ENCODE measurements at places on chromosomes 2 and 18.

DNA sequence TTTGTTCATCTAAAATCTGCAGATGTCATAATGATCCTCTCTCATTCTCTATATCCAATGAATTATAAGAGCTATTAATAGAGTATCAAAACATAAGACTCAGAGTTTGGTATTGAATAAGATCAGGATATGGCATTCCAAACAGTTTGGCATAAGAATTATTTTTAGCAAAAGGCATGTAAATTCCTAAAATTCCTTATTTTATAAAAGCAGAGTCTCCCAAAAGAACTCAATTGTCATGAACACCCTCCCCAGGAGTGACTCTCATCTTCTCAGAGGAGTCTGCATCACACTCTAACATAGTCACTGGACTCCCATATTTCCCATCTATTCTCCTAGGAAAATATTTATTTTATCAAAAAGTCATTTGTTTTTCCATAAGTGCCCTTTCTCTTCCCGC lies 1710.2 kb upstream of the SLC39A10 start:
- DNase-seq = no peak

DNA sequence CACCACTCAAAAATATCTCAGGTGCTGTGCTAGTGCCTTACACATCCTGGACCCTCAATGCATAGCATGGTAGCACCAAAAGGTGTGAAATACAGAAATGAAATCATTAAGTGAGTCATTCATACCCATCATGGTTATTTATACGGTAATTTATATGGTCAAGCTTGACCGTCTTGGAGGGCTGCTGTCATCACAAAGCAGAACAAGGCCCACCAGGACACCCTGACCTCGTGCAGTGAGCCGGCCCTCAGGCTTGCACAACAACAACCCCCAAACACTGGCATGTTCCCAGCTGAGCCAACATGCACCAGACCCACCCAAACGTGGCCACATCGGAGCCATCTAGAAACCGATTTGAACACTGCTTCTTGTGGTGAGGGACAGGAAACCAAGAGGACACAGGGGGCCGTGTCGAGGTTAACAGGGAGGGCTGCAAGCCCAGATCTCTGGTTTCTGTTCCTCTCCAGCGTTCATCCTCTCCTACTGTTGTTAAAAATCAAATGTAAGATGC lies 378.5 kb upstream of the ID2 start:
- peak; percentile 85 for DNase-seq

- DNase-seq = no peak
Measured at GRCh38 chr18:59267503-59268126, 5.6 kb downstream of the RAX start.

DNA sequence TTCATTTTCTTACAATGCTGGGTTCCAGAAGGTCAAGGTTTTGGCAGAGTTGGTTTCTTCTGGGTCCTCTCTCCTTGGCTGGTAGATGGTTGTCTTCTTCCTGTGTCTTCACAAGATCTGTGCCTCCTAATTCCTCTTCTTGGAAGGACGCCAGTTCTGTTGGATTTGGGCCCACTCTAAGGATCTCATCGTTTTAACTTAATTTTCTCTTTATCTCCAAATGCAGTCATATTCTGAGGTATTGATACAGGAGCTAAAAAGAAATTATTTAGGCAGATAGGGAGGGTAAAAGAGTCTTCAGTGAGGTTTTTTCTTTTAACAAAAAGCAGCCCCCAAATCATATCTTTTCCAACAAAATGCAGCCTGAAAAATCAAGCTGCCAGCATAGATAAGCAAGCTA lies 998.4 kb downstream of the SOCS6 start:
- DNase-seq = no peak

DNA sequence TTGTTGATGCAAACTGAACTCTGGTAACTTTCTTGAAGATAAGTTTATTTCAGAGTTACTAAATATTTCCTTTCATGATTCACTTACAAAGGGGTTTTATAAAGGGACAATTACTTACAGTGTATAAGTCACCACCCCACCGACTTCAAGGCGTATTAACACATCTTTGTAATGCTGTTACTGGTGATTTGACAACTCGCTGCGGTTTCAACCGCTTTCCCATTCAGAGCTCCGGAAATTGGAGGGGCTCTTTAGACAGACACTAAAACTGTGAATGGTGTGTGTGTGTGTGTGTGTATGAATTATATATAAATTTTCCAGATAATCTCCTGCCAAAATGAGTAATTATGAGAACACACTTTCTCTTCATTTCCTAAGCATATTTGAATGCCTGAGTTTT lies 4.9 kb downstream of the TM4SF20 start:
- no peak for DNase-seq

DNA sequence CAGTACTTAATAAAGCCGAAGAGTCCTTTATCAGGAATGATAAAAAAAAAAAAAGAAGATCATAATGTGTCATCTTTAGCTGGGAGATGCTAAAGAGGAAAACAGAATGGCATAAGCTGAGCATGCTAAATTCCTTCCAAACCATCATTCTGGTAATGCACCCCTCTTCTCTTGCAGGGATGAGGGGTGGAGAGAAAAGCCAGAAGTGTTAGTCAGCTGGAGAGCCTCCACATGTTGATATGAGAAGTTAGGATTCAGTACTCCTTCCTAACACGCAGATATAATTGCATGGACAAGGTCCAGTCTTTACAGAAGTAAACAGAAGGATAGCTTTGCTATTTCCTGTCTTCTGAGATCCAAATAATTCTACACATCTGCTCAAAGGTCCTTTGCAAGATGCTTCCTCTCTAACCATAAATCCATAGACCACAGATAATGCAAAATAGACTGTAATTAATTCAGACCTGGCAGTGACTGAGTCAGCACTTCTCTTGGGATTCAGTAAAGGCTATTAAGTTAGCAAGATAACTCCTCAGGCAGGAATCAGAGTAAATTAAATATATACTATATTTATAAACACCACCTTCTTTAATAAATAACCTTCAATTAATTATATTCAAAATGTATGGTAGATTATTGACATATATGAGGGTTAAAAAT lies 930.0 kb upstream of the KLHL29 start:
- no peak for DNase-seq

DNA sequence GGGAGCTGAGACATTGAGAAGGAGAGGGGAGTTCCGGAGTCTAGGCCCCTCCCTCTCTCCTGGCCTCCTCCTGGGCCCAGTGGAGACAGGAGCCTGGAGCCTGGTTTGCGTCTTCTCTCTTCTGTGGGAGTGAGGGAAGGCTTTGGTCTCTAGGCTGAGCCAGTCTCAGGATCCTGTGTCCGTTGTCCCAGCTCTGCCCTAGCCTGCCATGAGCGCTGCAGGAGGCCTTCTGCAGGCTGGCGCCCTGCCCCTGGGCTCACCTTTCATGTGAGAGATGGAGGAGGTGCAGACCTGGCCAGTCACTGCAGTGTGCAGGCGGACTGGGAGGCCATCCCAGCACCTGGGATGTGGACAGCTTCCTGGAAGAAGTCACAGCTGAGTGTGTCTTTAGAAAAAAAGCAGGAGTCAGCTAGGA lies 8.7 kb downstream of the IMPA2 start:
- DNase-seq = no peak

- DNase-seq = no peak
Measured at GRCh38 chr2:20997953-20998722, 45.7 kb downstream of the APOB start.

DNA sequence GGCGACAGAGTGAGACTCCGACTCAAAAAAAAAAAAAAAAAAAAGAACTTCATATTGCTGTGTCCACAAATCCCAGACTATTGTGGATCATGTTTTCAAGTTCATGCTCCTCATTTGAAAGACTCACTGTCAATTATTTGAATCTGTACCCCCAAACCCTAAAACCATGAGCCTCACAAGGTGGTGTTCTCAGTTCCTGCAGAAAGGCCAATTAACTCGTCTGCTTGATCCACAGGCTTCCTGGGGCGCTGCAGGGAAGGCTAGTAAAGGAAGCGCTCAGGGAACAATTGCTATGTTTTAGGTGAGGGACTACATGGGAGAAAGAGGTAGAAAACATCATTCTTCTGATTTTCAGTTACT lies 396.8 kb upstream of the NETO1 start:
- DNase-seq = no peak

DNA sequence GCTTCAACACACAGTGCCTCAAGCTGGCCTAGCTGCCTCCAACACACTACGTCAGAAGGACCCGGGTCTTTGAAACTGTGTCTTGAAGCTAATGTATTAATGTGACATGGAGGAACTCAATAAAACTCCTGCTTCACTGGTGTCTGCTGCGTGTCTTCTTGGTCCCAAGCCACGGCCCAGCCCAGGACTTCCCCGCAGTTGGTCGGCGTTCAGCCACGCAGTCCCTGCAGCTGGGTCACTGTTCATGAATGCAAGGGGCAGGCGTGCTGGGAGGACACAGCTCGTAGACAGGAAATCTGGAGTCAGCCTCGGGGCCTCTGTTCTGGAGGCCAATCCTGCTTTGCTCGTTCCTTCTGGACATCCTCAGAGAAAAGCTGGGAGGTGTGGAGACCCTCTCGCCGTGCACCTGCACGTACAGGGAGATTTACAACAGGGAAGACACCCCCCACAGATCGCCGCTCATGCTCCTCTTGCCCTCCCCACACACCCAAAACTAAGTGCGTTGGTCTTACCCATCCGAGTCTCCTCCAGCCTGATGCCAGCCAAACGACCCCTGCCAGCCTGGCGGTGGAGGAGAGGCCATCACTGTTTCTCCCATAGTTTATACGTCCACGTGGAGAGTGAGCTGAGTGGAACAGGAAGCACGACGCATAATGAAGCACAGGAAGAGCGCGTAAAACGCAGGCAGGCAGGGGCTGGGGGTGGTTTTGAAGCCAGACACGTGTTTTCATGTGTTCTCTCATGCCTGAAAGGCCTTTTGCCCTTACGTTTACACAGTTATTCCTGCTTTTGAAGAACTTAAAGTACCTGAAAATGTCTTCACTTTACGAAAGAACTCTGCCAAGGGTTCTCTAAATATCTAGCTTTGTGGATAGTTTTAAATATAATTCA lies 39.7 kb downstream of the ADI1 start:
- no peak for DNase-seq

DNA sequence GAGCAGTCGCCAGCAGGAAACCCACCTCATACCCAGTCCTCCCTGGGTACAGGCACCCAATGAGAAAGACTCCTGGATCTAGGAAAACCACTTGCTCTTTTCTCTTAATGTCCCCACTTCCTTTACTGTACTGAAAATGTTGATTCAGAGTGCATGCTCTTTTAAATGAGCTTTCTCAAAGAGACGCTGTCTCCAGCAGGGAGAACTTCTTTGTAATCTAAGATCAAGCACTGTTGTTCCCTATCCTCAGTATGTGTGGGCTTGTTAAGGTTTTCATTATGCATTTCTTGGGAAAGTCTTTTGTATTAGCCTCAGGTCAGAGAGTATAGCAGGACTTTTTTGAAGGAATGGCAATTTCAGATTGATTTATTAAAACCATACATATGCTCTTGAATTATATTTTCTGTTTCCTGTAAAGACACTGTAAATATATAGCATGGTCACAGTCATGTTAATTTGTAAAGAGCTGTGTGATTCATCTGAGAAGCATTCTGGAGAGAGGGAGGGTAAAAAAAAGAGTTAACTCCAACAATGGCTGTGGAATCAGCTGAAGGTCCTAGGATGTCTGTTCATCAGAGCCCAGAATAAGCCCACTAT lies 178.1 kb downstream of the MGAT5 start:
- DNase-seq = no peak

- no peak for DNase-seq
Measured at GRCh38 chr2:128603411-128603924, 284.8 kb upstream of the HS6ST1 start.

- DNase-seq = no peak
Measured at GRCh38 chr2:127662937-127663565, 12.3 kb downstream of the LIMS2 start.

DNA sequence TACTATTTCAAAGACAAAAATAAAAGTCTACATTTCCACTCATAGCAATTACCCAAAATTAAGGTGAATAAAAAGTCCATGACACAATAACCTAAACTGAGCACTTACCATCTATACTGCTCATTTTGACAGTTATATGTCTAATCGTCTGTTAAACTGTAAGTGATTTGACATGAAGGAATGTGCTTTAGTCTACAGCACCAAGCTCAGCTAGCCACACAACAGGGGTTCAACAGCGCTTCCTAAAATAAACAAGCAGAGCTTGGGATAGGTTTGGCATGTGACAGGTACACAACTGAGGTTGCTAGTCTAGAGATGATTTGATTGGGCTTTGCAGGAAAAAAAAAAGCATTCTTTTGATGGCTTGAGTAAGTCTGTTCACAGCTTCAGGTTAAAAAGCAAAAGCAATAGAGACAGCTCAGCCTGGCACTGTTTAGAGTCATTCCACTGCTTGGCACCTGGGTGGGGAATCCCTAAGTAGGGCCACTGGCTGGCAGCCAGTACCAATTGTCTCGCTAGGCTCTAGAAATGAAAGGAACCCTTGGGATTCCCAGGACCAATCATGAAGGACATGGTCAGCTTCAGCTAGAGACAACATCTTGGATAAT lies 78.6 kb downstream of the BARD1 start:
- no peak for DNase-seq
